Mucosa of descending colon (tissue), 3 donors: ENCODE measurements at places on chromosomes 11 and 22. TPM values are rescaled to one million over a fixed set of nuclear protein-coding genes. Genes with fewer than 3 reads are reported as not detected.

APOBEC3B gene
- 23.6 TPM for total RNA-seq

TRIM66 gene
- 9.6 TPM for total RNA-seq

C22orf23 gene
- not detected for total RNA-seq

POU2AF2 gene
- total RNA-seq = 1.0 TPM

ZP1 gene
- not detected for total RNA-seq

E2F8 gene
- total RNA-seq = 5.1 TPM

SLC22A25 gene
- total RNA-seq = not detected

ELMOD1 gene
- total RNA-seq = 0.31 TPM

RPL3 gene
- total RNA-seq = 1,709 TPM

SAA4 gene
- not detected for total RNA-seq

RASSF7 gene
- total RNA-seq = 45.7 TPM

OR8G1 gene
- total RNA-seq = not detected

CD82 gene
- total RNA-seq = 27.2 TPM

SMTNL1 gene
- not detected for total RNA-seq

PRSS23 gene
- total RNA-seq = 128 TPM

SERPIND1 gene
- not detected for total RNA-seq

RAB3IL1 gene
- total RNA-seq = 11.8 TPM

TNNT3 gene
- not detected for total RNA-seq

ST14 gene
- total RNA-seq = 508 TPM

PGA5 gene
- total RNA-seq = 0.41 TPM

BAIAP2L2 gene
- 63.7 TPM for total RNA-seq

RAC2 gene
- 16.4 TPM for total RNA-seq

MYOD1 gene
- not detected for total RNA-seq

TREH gene
- total RNA-seq = 3.9 TPM

NAALAD2 gene
- 0.92 TPM for total RNA-seq

LRRN4CL gene
- 1.2 TPM for total RNA-seq

GUCY1A2 gene
- 1.4 TPM for total RNA-seq

APOBEC3A gene
- total RNA-seq = 0.92 TPM

APOBEC3F gene
- total RNA-seq = 14.1 TPM

BIK gene
- 8.4 TPM for total RNA-seq

FAM83F gene
- total RNA-seq = 35.0 TPM

TRPM5 gene
- 2.5 TPM for total RNA-seq

TEAD1 gene
- total RNA-seq = 33.2 TPM

SNAP29 gene
- 32.2 TPM for total RNA-seq

MS4A12 gene
- 411 TPM for total RNA-seq

JHY gene
- total RNA-seq = 1.5 TPM

KCNK4 gene
- total RNA-seq = not detected

CCDC87 gene
- total RNA-seq = 0.63 TPM

OR4D5 gene
- 2.2 TPM for total RNA-seq

IL18 gene
- total RNA-seq = 114 TPM

SCGB1D2 gene
- not detected for total RNA-seq

TNNI2 gene
- not detected for total RNA-seq
